Cardiac septum (tissue), 1 donor: ENCODE measurements at places on chromosomes 16 and 17. TPM values are rescaled to one million over a fixed set of nuclear protein-coding genes. Genes with fewer than 3 reads are reported as not detected.

KRTAP1-1 gene
- not detected for total RNA-seq

SPHK1 gene
- total RNA-seq: 11.0 TPM

OGFOD1 gene
- 30.1 TPM for total RNA-seq

TXNDC11 gene
- total RNA-seq: 27.0 TPM

CBLN1 gene
- total RNA-seq: 1.5 TPM
